IPS DF 19.7 (cell line): ENCODE measurements at places on chromosomes 12 and 14.

GRCh38 chr12:132270969-132271754 lies 58.2 kb downstream of the GALNT9 start:
- no peak for DNase-seq

- DNase-seq: no peak
Measured at GRCh38 chr14:73198253-73198652, 39.1 kb upstream of the PAPLN start.

GRCh38 chr14:60349663-60350365 lies 100.8 kb downstream of the PPM1A start:
- DNase-seq: no peak

- DNase-seq: no peak
Measured at GRCh38 chr14:76525106-76525821, 149.3 kb downstream of the ESRRB start.

GRCh38 chr12:58566599-58566998 lies 353.7 kb downstream of the LRIG3 start:
- no peak for DNase-seq

- DNase-seq: no peak
Measured at GRCh38 chr14:101019990-101020710, 116.6 kb upstream of the RTL1 start.

- no peak for DNase-seq
Measured at GRCh38 chr12:110856542-110856941, 9.8 kb downstream of the CCDC63 start.

GRCh38 chr14:29892327-29892726 lies 35.3 kb downstream of the PRKD1 start:
- no peak for DNase-seq

DNA sequence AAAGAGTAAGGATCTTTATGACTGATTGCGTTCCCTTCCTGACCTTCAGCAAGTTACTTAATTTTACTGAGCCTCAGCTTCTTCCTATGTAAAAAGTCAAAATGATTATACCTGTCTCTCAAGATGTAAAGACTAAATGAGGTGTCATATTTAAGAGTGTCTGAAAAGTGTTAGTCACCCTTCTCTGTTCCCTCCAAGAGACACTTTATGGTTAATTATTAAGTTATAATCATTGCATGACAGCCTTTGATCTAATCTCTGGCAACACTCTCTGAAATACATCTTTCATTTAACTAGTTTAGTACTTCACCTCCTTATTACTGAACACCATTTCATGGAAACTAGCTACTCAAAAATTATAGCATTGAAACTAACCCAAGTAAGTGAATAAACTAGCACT lies 54.8 kb downstream of the BMAL2 start:
- no peak for DNase-seq

GRCh38 chr12:25716842-25717241 lies 163.8 kb upstream of the LMNTD1 start:
- DNase-seq: no peak

DNA sequence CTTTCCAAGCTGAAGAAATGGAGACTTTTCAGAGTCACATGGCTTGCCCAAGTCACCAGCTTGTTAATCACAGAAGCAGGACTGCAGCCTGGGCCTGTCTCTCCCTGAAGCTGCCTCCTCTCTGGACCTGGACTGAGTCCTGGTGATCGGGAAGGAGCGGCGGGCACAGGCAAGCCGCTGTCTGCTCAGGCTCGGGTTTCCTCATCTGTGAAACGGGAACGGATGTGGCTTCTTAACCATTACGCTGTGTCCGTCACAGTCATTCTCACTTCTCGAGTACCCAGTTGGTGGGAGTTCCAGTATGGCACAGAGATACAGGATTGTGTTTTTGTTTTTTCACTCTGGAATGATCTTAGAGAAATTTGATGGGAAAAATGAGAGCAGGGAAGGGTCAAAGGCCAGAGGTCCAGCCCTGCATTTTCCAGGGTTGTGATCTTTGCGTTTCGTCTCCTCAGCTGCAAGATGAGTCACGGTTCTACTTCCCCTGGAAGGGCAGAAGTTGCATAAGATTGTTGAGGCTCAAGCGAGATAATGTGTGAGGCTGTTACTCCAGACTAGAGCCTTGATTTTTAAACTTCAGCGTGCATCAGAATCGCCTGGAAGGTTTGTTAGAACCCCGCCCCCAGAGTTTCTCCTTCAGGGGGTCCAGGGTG lies 7.6 kb upstream of the LRTM2 start:
- DNase-seq: no peak

DNA sequence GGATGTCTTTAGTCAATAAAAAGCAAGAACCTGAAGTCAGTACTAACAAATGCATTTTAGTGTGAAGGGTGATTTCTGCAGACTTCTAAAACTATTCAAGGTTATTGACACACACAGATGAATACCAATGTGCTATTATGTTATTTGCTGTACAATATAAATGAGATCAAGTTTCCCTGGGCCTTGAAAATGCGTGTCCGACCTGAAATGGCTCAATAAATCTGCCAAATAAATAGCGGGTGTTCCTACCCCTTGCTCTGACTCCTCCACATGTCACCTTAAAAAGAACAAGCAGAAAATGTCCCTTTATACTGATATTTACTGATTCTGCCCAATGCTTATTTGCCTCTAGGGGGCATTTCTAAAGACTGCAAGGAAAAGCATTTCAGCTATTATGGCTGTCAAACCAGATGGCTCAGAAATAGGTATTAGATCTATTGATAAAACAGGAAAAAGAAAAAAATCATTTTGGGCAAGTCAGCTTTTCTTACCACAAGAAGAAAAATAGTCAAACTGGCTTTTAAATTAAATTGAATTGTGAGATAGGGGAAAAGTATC lies 367.3 kb upstream of the KITLG start:
- DNase-seq: no peak

DNA sequence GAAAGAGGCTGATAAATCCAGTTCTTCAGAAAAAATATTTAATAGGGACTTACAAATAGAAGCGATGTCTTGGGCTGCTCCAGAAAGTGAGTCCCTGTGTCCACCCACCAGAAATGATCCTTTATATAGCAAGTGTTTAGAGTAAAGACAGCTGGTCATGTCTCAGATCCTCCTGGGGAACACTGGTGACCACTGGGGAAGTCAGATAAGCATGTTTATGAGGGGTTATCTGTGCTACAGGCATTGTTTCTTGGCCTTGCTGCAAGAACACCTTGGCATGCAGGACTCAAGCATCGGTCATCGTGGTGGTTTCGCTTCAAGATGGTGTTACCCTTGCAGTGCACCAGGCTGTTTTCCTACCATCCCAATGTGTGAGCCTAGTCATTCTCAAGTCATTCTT lies 27.2 kb downstream of the CPM start:
- no peak for DNase-seq

- DNase-seq: no peak
Measured at GRCh38 chr12:113427882-113428281, 5.7 kb downstream of the SDSL start.

GRCh38 chr12:109160873-109161272 lies 44.5 kb downstream of the ACACB start:
- no peak for DNase-seq

DNA sequence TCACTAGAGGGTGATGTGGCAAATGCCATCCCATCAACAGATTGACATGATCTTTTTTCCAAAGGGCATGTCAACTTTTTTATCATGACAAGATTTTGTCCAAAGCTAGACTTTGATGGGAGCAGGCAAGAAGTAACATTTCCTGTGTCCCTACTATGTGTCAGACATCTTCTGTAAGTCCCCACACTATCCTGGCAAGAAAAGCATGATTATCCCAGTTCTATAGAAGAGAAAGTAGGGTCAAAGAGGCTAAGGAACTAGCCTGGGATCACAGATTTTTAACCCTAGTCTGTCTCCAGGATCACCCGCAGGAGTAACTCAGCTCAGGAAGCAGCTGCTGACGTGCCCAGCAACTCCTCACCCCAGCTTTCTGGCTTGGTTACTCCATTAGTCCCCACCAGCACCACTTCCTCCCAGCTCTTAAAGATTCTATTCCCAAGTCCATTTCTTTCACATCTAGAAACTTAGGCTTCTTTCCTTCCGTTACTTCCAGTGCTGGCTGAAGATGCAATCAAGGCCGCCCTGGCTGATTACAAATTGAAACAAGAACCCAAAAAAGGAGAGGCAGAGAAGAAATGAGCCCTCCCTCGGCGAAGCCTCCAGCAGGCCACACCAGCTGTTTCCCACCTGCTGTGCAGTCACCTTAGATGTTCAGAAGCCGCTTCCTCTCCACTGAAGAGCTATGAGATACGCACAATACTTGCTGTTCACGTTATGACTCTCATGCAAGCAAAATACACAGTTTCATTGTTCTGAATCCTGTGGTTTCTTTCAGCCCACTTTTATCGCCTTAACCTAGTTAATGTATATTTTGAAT lies 6.2 kb downstream of the ISCU start:
- DNase-seq: no peak

- DNase-seq: no peak
Measured at GRCh38 chr12:132154341-132154761, 10.1 kb downstream of the NOC4L start.

DNA sequence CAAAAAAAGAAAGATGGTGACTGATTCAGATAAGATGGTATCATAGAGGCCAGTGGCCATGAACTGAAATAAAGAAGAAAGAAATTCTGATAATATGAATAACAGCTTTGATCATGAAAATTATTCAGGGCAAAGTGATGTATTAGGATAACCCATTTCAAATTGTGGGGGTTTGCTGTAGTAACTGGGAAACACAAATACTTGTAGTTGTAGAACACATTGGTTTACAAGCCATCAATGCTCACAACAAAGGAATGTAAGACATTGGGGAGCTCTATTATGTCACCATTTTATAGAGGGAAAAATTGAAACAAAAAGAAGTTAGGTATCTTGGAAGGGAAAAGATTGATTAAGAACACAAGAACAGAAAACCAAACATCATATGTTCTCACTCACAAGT lies 140.4 kb upstream of the FRMD6 start:
- no peak for DNase-seq
